ENCODE measurements at places on chromosomes 16 and 17.

GRCh38 chr17:5237541-5238016 is 2.9 kb upstream of the SCIMP start:
- DNase-seq: peak; percentile 60

GRCh38 chr17:4938688-4939545 is 929 bp downstream of the SLC25A11 start:
- peak; percentile 11 for DNase-seq

DNA sequence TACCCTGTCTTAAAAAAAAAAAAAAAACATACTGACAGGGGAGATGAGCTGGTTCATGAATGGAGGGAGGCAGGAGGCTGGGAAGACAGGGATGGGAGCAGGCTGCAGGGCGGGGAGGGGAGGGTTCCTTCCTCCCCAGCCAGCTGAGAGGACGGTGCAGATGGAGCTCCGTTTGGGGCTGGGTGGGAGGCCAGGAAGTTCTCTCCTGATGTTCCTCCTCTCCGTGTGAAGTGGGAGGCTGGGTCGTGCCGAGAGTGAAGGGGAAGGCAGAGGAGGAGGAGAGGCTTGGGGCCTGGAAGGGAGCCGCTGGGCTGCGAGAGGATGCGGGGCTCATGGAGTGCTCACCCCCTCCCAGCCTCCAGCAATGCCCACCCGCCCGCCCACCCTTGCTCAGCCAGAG is 21.3 kb downstream of the SBK1 start:
- no peak for DNase-seq

- no peak for DNase-seq
These were observed 11.6 kb downstream of the MYO1C start for GRCh38 chr17:1480747-1481465.

- DNase-seq: peak; percentile 5
These were observed 23.3 kb upstream of the SLC5A10 start for GRCh38 chr17:18928628-18929125.

- DNase-seq: no peak
These were observed 1.9 kb downstream of the NAGLU start for GRCh38 chr17:42537826-42538451.

DNA sequence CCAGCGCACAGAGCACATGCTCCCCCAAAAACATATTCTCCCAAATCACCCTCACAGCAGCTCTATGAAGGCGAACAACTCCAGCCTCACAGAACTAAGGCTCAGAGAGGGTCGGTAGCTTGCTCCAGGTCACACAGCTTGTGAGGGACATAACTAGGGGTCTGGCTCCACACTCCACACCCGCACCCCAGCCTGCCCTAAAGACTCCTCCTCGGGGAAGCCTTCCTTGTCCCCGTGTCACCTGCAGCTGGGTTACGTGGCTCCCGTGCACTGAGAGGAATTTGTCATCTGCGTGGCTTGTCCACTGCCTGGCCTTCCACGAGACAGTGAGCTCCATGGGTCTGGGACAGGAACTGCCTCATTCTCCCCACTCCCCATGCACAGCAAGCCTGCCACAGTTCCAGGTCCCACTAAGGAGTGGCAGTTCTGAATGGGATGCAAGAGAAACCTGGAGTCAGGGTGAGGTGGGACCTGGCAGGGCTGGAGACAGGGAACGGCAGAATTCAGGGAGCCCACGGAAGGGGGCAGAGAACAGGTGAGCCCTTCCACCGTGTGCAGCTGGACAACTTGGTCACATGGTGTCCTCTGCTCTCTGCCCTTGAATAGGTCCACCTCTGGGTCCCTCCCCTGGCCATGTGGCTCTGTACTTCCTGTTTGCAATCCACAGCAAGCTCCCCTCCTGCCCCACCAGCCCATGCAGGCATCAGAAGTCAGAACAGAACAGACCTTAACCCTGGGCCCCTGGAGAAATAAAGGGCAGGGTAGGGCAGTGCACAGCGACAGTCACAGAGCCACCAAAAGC is 27.4 kb downstream of the TNFRSF13B start:
- no peak for DNase-seq

- no peak for DNase-seq
These were observed 16.5 kb upstream of the MRPS23 start for GRCh38 chr17:57866319-57866718.

- no peak for DNase-seq
These were observed 146.8 kb upstream of the SOX9 start for GRCh38 chr17:71974051-71974450.

DNA sequence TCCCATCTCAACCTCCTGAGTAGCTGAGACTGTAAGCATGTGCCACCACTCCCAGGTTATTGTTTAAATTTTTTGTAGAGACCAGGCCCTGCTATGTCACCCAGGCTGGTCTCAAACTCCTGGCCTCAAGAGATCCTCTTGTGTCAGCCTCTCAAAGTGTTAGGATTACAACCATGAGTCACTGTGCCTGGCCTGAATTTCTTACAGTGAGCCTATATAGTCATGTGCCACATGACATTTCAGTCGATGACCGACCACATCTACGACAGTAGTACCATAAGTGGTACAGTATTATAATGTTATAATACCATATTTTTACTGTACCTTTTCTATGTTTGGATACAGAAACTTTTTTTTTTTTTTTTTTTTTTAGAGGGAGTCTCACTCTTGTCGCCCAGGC is 195.3 kb downstream of the STX8 start:
- no peak for DNase-seq

- peak; percentile 72 for DNase-seq
These were observed 112.8 kb downstream of the ZNF778 start for GRCh38 chr16:89330177-89330856.
